Skeletal muscle cell (primary cell): ENCODE measurements at places on chromosomes 12 and 14.

- no peak for DNase-seq
Measured at GRCh38 chr12:108845696-108846095, 11.7 kb downstream of the SSH1 start.

- DNase-seq, result no peak
Measured at GRCh38 chr12:111451649-111452129, 46.0 kb downstream of the SH2B3 start.

- DNase-seq, result no peak
Measured at GRCh38 chr12:6607751-6608591, 792 bp upstream of the CHD4 start.

GRCh38 chr12:78555802-78556201, 308.8 kb upstream of the SYT1 start:
- no peak for DNase-seq

GRCh38 chr14:34749408-34749807, 35.0 kb upstream of the CFL2 start:
- no peak for DNase-seq

GRCh38 chr12:124867401-124867930, 3.8 kb upstream of the SCARB1 start:
- no peak for DNase-seq

GRCh38 chr14:87992346-87992717, 650 bp downstream of the GALC start:
- no peak for DNase-seq

- DNase-seq, result no peak
Measured at GRCh38 chr12:57229046-57229633, 371 bp upstream of the SHMT2 start.
